Liver (tissue), 10 donors: ENCODE measurements at places on chromosomes 4 and X. TPM values are rescaled to one million over a fixed set of nuclear protein-coding genes. Genes with fewer than 3 reads are reported as not detected.

PPA2 gene
- 60.0 TPM for total RNA-seq

NAP1L3 gene
- total RNA-seq, result 1.2 TPM

GAGE12E gene
- not detected for total RNA-seq

TRPC3 gene
- 0.08 TPM for total RNA-seq

NAAA gene
- 49.4 TPM for total RNA-seq

TCEAL1 gene
- total RNA-seq, result 5.0 TPM

GASK1B gene
- total RNA-seq, result 6.4 TPM

FGFBP2 gene
- total RNA-seq, result not detected

KIAA1210 gene
- total RNA-seq, result not detected

PRRG3 gene
- 0.05 TPM for total RNA-seq

MAGEA8 gene
- total RNA-seq, result not detected

ACOX3 gene
- total RNA-seq, result 14.1 TPM

SYTL5 gene
- 0.09 TPM for total RNA-seq

F9 gene
- total RNA-seq, result 584 TPM

MAP3K15 gene
- 0.28 TPM for total RNA-seq

NXF3 gene
- 1.5 TPM for total RNA-seq

FAT4 gene
- total RNA-seq, result 11.5 TPM
